Activated T-cell treated with anti-CD3 and anti-CD28 coated beads for 24 hours (primary cell): ENCODE measurements at places on chromosomes 16 and 17.

- no peak for DNase-seq
These were observed 366.3 kb upstream of the XYLT1 start for GRCh38 chr16:17836868-17837602.

GRCh38 chr17:11707586-11707985 is 109.3 kb downstream of the DNAH9 start:
- no peak for DNase-seq

GRCh38 chr16:2458887-2459646 is 842 bp upstream of the TEDC2 start:
- no peak for DNase-seq

GRCh38 chr16:85655216-85656129 is 33.3 kb downstream of the GINS2 start:
- DNase-seq = no peak

- DNase-seq = no peak
These were observed 74.8 kb downstream of the HS3ST2 start for GRCh38 chr16:22888791-22889190.

DNA sequence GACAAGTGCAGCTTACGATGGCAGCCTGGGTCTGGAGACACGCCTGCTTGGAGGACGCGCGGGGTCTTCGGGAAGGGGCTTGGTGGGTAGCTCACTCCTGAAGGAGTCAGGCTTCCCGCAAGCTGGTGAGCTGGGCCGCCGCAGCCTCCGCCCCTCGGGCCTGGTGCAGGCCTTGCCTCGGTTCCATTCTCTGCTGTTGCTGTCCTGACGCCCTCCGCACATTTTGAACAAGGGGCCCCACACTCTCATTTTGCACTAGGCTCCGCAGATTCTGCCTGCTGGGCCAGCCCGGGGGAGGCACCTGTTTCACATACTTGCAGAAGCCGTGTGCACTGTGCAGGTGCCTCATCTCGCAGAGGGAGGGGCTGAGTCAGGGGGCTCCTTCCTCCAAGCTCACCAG is 31.9 kb upstream of the CBX4 start:
- DNase-seq = no peak

DNA sequence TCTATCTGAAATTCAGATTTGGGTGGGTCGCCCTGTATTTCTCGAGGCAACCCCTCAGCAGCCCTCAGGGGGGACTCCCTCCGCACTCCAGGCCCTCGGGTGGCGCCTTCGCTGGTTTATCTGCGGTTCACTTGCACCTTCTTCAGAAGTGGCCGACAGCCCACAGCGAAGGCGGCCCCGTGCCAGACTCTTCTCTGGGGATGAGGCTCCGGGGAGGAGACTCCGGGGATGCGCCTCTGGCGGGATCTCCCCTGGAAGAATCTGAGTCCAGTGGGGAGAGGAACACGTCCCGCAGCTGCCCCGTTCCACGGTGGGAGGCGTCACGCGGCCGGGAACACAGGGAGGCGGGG is 63.9 kb upstream of the DNAJA2 start:
- peak; percentile 11 for DNase-seq

GRCh38 chr16:50459496-50460080 is 88.6 kb upstream of the NKD1 start:
- DNase-seq = no peak

DNA sequence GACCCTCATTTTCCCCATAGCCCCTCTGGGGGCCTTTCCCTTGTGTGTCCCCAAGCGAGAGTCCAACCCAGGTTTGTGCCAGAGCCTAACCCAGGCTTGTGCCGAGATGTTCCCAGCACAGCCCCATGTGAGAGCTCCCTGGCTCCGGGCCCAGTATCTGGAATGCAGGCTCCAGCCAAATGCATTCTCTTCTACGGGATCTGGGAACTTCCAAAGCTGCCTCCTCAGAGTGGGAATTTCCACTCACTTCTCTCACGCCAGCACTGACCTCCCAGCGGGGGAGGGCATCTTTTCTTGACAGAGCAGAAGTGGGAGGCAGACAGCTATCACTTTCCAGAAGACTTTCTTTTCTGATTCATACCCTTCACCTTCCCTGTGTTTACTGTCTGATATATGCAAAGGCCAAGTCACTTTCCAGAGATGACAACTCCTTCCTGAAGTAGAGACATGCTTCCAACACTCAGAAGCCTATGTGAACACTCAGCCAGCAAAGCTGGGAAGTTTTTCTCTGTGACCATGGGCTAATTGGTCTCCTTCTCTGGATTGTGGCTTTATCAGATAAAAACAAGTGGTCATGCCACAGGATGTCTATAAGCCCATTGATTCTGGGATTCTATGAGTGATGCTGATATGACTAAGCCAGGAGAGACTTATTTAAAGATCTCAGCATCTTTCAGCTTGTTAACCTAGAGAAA is 2.5 kb upstream of the CCL2 start:
- no peak for DNase-seq

- DNase-seq = no peak
These were observed 999 bp downstream of the XYLT1 start for GRCh38 chr16:17469741-17470181.

DNA sequence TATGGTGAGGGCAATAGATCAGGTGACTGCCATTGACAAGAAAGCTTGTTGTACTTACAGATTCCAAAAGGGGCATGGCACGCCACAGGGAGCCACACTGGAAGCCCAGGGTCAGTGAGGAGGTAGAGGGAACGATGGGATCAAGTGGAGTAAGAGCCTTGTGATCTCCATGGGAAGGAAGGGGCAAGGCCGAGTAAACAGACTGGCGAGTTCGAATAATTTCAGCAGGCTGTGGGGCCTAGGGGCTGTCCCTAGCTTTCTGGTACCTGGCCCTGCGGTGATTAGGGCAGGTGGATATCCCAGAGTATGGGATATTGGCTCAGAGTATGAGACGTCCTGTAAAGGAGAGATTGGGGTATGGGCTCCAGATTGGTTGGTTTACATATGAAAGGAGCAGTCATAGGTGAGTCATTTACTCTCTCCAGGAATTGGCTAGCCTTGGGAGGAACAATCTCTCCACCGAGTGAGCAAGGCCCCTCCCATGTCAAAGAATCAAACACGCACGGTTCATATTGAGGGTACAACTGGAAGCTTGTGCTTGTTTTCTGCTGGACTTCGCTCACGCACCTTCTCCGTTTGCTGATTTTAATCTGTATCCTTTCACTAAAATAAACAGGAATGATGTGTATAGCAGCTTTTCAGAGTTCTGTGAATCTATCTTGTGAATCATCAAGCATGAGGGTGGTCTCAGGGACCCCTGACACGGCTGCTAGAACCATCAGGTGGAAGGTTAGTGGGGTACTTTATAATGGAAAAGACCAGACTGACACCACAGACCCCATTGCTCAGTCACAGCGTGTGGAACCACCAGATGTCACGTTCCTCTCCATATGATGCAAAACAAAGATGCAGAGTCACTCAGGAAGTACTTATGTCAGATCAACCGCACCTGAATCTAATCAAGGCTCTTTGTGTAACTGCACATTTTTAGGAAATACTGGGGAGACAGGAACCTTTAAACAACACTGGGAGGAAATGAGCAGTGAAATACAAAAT is 27.9 kb downstream of the GABARAPL2 start:
- no peak for DNase-seq

GRCh38 chr17:58335061-58335731 is 6.6 kb upstream of the TSPOAP1 start:
- no peak for DNase-seq
